Stimulated activated CD4-positive, alpha-beta T cell treated with anti-CD3 and anti-CD28 coated beads, Interleukin-1b, Interleukin-23, amount 100 ng/mL, for 1 hour (primary cell): ENCODE measurements at places on chromosomes 12 and 14.

DNA sequence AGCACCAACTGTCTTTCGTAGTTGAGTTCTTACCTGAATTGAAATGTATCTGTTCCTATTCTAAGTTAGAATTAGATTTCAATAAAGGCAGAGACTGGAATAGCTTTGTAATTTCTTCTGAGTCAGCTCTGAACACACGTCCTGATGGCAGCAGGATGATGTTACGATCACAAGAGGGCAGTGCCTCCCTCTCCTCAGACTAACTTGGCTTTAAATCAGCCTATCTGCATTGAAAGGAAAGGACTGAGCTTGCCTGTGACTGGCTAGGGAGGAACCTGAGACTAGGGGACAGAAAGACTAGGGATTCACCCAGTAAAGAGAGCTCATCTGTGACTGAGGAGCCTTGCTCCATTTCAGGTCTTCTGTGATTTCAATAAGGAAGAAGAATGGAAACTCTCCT lies 323.7 kb upstream of the OR4E1 start:
- DNase-seq, result no peak

- no peak for DNase-seq
These were observed 46.6 kb upstream of the TMEM233 start for GRCh38 chr12:119547001-119547400.

- no peak for DNase-seq
These were observed 410.7 kb upstream of the RGS6 start for GRCh38 chr14:71521238-71522135.

- no peak for DNase-seq
These were observed 72.6 kb downstream of the SLC2A13 start for GRCh38 chr12:40033242-40033630.

- DNase-seq, result no peak
These were observed 78.6 kb downstream of the DAAM1 start for GRCh38 chr14:59267046-59267445.

DNA sequence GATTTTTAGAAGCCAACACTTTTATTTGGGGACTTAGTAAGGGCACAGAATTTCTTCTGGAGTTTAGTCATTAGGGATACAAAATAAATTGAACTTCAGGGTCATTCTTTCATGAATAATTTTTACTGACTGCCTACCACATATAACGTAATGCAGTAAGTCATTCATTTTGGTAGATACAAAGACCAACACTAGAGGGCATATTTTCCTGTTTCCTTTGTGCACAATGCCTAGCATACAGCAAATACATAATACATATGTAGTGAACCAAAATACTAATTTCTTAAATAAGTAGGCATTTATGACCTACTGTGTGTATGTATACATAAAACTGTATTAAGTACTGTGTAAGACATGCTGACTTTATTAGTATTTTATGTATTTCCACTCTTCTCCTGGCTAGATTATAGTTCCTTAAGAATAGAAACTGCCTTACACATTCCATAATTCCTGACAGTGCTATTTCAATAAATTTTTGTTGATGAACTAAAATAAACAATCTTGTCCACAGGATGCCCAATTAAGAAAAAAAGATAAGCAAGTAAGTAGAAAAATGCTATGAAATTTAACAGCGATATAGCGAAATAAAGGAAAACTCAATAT lies 47.9 kb downstream of the PPP1R12A start:
- DNase-seq, result no peak

DNA sequence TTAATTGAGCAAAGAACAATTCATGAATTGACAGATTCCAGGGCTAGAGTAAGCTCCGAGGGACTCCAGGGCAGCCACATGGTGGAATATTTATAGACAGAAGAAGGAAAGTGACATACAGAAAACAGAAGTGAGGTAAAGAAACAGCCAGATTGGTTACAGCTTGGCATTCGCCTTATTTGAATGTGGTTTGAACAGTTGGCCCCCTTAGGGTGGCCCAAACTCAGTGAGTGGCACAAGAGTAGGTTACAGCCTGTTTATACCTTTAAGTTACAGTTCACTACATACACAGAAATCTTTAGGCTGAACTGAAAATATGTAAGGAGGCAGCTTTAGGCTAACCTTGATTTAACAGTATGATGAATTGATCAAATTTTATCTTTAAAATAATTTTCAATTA lies 174.5 kb upstream of the CNOT2 start:
- no peak for DNase-seq

DNA sequence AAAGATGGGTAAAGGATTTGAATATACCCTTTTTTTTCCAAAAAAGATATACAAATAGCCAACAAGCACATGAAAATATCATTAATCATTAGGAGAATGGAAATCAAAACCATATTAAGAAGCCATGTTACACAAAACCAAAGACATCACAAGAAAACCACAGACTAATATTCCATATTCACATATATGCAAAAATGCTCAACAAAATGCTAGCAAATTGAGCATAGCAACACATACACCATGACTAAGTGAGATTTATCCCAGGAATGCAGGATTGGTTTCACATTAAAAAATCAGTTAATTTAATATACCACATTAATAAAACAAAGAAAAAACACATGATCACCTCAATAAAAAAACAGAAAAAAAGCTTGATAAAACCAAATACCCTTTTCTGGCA lies 84.7 kb upstream of the LMNTD1 start:
- no peak for DNase-seq

DNA sequence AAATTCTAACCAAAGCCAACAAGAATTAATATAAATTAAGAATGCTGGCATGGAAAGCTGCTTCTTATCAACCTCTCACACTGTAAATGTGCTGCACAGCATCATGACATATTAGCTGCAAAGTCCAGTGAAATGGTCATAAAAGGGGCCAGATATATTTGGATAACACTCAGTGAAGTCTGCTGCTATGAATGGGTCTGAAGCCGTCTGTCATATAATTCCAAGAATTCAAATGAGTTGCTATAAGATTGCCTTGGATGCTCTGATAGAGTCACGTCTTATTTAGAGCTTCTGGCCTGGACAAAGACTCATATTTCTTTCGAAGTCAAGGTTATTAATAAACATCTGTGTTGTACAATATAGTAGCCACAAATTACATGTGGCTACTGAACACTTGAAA lies 54.3 kb upstream of the OVCH1 start:
- no peak for DNase-seq

- no peak for DNase-seq
These were observed 126.9 kb downstream of the PAPOLA start for GRCh38 chr14:96629082-96629481.

- DNase-seq, result no peak
These were observed 18.3 kb downstream of the NOC4L start for GRCh38 chr12:132162508-132163031.

GRCh38 chr14:99654235-99654985 lies 9.5 kb downstream of the HHIPL1 start:
- no peak for DNase-seq

DNA sequence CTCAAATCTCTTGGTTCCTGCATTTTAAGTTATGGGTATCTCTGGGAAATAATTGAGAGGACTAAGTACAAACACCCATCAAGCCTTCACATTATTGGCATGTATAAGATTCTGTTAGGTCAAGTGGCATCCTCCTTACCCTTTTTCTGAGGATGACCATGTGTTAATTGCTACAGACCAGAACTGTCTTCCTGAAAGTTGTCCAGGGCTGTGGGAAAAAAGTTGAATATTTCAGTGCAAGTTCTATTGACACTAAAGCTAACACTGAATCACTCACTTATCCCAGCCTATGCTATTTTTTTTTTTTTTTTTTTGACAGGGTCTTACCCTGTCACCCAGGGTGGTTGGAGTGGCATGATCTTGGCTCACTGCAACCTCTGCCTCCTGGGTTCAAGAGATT lies 130.1 kb upstream of the HIF1A start:
- DNase-seq, result no peak

- DNase-seq, result no peak
These were observed 68.8 kb upstream of the TRAF3 start for GRCh38 chr14:102708494-102708893.

DNA sequence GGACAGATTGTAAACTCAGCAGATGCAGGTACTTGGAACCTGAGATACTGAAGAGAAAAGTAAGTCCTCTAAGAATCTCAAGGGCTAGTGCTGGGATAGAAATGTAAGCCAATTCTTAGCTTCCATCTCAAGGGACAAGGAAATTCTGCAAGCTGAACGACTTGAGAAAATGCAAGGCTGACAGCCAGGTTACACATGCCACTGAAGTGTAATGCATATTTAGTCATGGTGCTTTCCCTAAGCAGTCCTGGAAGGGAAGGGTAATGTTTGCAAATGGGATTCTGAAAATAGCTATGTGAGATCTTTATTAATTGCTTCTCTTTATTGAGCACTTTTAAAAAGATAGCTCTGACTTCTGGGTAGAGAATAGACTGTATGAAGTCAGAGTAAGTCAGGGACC lies 402.7 kb upstream of the SEL1L start:
- no peak for DNase-seq

DNA sequence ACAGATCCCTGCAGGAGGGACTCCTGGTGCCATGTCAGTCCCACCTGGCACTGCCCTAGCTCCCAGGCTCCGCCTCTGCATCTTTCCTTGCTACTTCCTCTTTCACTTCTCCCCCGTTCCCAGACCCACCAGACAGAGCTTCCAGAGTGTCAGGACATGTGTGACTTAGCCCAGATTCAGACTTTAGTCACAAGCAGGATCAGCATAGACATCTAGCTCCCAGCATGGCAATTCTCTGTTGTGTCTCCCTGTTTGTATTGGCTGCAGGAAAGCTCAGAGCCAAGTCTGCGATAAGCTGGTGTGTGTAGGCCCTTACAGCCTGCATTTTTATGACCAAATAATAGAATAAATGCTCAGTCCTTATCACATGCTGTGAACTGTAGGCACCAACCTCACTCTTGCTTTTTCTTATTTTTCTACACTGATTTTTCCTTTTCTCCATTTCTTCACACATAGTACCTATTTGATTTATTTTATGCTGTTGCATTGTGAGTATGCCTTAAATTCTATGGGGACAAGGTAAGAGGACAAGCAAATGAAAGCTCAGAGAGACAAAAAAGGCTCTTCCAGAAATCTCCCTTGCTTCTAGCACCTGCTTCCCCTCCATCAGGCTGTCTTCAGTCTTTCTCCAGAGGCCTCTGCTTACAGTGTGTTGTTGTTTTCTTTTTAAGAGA lies 5.9 kb downstream of the DHRS2 start:
- no peak for DNase-seq

DNA sequence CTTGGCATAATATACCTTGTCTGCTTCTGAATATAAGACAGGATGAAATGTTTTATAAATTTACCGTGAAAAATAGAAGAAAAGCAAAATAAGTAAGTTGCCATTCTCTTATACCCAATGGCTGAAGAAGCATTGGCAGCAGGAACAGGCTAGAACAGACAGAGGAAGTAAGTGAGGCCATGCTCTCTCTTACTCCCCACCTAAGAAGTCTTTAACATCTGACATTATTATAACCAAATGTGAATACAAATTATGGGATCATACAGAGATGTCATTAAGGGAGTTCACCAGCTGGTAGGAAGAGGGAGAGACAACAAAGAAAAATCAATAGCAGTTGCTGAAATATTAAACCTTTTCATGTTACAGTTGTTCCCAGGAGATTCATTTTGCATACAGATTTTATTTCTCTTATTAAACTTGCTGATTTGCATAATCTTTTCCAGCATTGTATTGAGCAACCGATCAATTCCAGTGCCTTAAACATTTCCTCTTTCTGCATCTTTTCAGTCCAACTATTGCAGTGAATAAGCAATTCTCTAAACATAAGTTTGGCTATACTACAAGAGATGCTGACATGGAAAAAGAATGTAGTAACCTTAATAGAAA lies 270.6 kb downstream of the SLC6A15 start:
- DNase-seq, result no peak

DNA sequence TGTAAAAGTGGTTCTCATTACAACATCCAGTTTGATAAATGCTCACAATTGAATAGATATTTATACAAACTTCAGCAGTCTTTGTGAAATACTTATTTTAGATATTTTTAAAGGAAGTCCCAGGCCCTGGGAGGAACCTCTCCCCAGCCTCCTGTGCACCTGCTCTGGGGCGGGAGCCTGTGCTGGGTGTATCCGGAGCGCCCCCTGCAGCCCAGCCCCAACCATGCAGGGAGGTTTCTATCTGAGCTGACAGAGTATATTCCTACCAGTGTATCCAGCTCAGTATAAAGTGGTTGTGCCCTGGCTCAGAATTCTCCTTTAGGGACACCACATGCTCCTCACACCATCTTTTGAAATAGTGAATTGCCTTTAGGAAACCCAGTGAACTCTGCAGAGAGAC lies 851.8 kb downstream of the TMEM121 start:
- no peak for DNase-seq

- no peak for DNase-seq
These were observed 73.4 kb downstream of the PPM1H start for GRCh38 chr12:62861586-62861985.

GRCh38 chr14:61034416-61035120 lies 53.5 kb downstream of the SLC38A6 start:
- no peak for DNase-seq

DNA sequence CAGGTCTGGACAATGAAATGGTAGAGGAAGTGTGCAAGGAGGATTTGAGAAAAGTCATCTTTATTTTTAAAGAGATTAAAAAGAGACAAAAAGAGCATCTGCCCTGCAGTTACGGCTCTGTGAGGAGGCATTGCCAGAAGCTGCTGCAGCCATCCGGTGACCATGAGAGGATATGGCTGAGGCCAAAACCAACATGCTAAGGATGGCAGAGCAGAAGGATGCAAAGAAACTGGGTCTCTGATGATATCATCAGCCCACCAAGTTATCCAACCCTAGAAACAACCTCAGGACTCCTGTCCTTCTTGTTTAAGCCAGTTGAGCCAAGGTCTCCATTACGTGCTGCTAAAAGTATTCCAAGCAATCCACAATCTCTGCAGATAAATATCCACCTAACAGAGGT lies 48.0 kb upstream of the CCND2 start:
- DNase-seq, result no peak

- DNase-seq, result no peak
These were observed 73.9 kb downstream of the HSD17B6 start for GRCh38 chr12:56836800-56837663.

- DNase-seq, result no peak
These were observed 3.4 kb upstream of the SLCO1A2 start for GRCh38 chr12:21337959-21338744.

DNA sequence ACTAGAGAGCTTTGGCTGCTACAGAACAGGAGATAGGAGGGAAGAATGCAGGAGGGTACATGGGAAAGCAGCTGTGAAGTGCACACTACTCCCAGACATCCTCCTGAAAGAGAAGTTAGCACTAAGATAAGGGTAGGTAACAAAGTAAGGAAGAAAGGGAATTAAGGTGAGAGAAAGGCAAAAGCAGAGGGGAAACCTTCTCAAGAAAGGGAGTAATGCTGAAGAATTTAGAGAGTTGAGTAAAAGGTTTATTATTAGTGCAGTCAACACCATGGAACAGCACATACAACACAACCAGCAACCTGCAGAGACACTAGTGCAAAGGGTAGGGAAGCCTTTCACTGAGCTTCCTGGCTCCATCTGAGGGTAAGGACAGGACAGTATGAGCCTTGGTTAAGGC lies 15.0 kb upstream of the SMARCC2 start:
- DNase-seq, result no peak

DNA sequence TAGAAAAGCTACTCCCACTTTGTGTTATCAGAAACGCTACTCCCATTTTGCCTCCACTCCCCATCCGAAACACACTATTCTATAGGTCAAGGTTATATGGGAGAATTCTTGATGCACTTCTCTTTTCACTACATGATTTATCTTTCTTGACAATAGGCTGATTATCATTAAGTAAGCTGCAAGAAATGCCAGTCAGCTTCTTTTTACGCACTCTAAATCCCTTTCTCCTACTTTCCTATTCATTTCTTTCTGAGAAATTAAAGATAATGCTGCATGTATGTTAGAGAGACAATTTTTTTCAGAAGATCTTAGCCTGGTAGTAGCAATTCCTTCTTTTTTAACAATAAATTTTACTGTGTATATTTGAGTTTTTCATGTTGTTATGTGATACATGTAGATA lies 41.0 kb upstream of the CCDC91 start:
- DNase-seq, result no peak
